ENCODE measurements at places on chromosomes 2 and 18.

DNA sequence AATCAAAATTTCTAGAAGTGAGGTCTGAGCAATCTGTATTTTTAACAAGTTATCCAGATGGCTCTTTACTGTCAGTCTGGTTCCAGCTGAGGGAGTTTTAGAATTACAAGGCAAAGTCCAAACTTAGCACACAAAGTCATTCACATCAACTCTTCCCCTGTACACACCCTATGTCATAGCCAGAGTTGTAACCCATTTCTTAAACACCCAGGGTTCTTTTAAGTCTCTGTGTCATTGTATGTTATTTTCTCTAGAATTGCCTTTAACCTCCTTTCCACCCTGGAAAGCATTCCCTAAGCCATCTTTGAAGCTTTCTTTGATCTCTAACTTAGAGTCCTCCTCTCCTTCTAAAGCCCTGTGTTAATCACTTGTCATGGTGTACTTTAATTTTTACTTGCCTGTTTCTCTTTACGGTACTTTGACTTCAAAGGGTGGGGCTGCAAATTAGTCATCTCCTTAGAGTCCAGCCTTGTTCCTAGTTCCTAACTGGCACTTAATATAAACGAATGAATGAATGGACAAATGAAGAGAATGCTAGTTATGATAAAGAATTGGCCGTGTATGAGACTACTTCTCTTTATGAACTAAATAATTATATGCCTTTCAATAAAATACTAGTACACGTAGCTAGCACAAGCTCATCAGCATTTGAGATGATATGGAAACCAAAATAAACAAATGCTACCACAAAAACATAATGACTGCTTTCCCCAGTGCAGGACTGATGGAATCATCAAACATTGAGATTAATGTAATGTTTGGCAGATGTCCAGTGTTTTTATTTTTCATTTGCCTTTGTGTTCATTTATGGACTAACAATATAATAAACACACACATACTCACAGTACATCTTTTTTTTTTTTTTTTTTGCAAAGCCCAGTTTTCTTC is 11.9 kb upstream of the ACTR3 start:
- DNase-seq, result no peak

DNA sequence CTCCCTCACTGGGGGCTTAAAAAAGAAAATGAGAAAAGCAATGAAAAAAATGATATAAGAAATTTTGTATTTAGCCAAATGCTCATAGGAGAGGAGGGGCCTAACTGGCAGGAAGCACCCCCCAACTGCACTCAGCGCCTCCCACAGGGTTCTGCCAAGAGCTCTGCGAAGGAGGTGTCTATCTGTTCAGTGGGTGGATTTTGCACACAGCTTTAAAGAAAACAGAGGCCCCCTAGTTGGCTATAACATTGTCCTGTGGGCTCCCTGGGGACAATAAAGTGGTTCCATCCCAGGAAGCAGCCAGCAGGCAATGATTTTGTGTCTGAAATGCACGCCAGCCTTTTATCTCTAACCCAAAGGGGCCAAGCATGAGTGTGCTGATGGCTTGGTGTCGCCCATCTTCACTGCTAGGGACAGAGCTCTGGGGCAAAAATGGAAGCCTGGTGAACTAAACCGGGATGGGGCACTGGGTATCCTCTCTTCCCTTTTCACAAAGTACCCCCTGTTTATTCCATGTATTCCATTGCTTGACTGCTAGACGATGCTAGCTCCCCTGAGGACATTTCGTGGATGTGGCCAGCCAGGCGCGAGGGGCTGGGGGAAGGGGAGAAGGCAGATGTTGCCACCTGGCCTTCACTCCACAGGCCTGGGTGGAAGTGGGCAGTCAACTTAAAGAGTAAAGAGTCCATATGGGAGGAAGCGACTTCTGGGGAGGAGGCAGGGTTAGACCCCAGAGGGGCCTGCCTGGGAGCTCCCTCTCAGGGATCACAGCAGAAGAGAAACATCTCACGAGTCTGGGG is 205.7 kb downstream of the CYP26B1 start:
- no peak for DNase-seq

- no peak for DNase-seq
Observed at GRCh38 chr2:217069263-217070042, 209.6 kb upstream of the TNP1 start.

DNA sequence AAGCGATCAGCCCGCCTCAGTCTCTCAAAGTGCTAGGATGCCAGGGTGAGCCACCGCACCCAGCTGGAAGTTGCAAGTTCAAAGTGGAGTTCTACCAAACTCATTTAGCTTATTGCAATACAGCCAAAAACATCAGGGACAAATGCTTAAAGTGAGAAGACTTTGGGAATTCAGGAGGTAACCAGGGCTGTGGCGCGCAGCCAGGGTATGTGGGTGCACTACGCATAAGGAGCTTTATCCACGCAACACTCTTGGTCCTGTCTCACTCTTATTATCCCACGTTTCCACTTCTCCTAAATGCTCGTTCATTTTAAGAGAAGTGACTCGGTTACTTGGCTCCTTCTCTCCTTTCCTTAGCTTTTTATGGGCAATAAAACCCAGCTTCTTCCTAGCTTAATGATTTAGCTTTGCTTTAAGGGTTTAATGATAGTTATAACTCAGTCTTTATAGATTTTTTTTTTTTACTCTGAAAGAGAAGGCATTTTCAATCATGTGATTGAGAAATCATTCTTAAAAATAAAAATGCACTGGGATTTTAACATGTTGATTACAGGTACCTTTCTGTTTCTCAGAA is 199.8 kb downstream of the KCNE4 start:
- DNase-seq, result no peak

DNA sequence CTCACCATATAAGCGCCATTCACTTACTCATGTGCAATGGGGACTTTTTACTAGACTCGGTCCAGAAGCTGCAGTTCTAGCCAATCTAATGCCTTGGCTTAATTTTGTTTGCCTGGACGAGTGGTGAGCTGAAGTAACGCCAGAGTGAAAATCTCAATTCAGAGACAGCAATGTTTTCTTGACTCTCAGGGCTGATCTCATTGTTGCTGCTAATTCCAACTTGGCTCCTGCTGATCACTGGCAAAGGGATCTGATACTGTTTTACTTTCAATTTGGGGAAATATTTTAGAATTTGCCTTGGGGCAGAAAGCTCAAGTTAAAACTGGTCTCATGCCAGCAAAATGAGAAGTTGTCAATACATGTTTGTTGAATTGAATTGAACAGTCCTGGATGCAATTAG is 906.6 kb upstream of the CDH2 start:
- DNase-seq, result no peak

GRCh38 chr2:22283436-22283835 is 1101.5 kb upstream of the KLHL29 start:
- DNase-seq, result no peak

- no peak for DNase-seq
Observed at GRCh38 chr2:222904557-222905258, 43.9 kb downstream of the ACSL3 start.

- DNase-seq, result no peak
Observed at GRCh38 chr2:54306556-54306955, 50.5 kb upstream of the TSPYL6 start.

- DNase-seq, result no peak
Observed at GRCh38 chr2:39175026-39175812, 54.4 kb upstream of the SOS1 start.

DNA sequence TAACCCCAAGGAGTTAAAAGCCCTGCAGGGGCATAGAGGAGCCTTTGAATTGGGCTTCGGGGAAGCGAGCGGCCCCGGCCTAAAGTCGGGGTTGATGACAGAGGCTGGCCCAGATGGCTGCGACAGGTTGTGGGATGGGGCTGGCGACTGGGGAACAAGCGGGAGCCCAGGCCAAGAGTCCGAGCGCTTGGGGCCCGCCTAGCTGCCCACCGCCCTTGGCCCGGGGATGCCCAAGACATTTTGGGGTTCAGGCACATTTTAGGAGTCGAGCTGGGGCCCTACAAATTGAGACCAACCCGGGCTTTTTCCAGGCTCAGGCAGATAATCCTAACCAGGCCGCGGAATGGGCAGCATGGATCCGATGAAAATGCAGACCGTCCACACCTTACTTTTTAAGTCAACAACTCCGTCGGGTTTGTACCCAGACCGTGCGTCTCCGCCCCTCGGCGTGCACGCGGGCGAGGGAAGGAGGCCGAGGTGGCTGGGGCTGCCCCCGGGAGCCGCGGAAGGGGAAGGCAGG is 507 bp downstream of the RTKN start:
- DNase-seq, result no peak

- no peak for DNase-seq
Observed at GRCh38 chr2:69464575-69464974, 27.3 kb upstream of the NFU1 start.

GRCh38 chr2:119536211-119536610 is 8.0 kb upstream of the CFAP221 start:
- DNase-seq, result no peak

DNA sequence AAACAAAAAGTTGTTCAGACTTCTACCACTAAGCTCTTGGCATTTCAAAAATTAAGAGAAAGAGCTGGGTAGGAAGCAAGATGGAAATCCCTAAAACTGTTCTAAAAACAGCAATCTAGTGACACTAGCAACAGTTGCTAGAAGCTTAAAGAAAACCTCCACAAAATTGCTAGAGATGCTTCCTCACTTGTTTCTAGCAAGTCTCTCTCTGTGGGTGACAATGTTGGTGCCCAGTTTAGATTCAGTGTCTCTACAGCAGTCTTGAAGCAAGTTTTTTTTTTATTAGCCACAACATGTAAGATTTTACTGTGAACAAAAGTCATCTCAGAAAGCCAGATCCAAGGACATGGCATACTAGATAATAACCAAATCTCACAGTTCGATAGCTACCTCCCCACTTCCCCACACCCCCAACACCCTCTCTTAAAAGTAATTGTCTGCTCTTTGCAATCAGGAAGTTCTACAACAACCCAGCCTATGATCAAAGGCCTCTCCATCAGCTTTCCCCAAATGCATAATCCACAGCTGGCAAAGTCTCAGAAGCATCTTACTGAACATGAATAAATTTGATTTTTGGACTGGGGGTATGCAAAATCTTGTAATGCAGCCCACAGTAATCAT is 70.0 kb downstream of the ANKRD44 start:
- DNase-seq, result no peak

- no peak for DNase-seq
Observed at GRCh38 chr2:109185821-109186570, 57.0 kb downstream of the SH3RF3 start.

DNA sequence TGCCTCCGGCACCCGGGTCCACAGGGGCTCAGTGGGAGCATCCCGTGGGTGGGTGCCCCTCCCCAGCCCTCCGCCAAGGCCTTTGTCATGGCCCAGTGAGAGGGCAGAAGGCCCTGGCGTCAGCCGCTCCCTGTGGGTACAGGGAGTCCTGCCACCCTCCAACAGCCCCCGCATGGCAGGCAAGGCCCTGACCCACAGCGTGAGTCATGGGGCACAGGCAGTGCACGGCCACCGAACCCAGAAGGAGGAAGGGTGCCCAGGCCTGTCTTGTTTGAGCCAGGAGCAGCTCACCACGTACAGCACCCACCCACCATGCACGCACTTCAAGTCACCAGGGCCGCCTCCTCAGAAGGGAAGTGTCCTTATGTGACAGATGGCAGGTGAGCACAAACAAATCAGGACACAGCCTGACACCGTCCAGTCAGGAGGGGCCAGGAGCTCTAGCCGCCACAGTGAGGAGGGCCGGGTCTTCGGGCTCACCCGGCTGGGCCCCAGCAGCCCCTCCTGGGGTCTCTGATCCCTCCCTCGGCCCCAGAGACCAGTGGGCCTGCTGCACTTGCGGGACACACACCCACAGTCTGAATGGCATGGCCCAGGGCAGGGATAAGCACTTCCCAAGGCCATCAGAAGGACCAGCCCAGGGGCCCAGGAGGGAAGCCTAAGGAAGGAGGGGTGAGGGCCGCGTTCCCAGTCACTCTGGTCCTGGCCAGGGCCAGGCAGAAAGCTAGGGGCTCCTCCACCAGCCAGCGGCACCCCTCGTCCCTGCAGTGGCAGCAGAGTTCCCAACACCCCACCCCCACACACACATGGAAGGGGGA is 25.8 kb downstream of the BIN1 start:
- DNase-seq, result no peak

GRCh38 chr18:45765796-45766195 is 41.8 kb downstream of the SLC14A1 start:
- DNase-seq, result no peak

DNA sequence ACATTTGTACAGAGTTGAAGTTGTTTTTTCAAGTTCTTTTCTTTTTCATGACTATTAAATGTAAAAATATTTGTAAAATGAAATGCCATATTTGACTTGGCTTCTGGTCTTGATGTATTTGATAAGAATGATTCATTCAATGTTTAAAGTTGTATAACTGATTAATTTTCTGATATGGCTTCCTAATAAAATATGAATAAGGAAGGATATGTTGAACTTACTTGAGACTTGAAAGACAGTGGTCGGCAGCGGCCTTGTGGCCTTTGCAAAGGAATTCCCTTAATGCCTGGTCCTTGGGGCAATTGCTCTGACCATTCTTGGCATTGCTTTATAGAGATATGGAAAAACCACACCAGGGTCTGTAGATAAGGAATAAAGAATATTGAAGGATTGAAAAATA is 25.9 kb upstream of the TMEM87B start:
- DNase-seq, result no peak

DNA sequence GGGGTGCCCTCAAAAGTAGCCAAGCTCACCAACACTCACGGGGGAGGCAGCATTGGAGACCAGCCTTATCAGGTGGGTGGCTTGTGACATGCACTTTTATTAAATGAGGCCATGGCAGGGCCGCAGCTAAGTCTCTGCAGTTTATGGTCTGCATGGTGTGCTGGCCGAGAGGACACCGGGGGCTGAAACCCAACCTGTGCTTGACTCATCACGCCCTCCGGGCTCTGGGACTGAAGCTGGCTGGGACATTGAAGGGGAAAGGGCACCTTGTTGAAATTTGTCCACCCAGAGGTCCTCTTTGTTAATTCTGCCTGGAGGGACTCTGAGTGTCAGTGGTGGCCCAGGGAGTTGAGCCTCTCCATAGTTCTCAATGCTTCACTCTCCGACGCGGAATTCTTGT is 17.7 kb upstream of the NTSR2 start:
- no peak for DNase-seq

- no peak for DNase-seq
Observed at GRCh38 chr2:217127744-217128143, 267.9 kb upstream of the TNP1 start.

GRCh38 chr18:38243291-38243690 is 677.7 kb upstream of the CELF4 start:
- DNase-seq, result no peak

GRCh38 chr2:21001225-21001946 is 42.5 kb downstream of the APOB start:
- DNase-seq, result no peak
